ENCODE measurements at places on chromosomes 1 and 21. TPM values are rescaled to one million over a fixed set of nuclear protein-coding genes. Genes with fewer than 3 reads are reported as not detected.

GRCh38 chr1:25017436-25018109 is 87.5 kb upstream of the RUNX3 start:
- H3K27ac ChIP-seq, result peak overlapping the region; percentile 81
- H3K36me3 ChIP-seq, result peaks cover 4% of the 10 kb centered on the region
- DNase-seq, result no peak
- H3K4me1 ChIP-seq, result peaks cover 59% of the 10 kb centered on the region
- H3K4me3 ChIP-seq, result no peak overlapping the region
- no peaks in the 10 kb centered on the region for H3K27me3 ChIP-seq

DNA sequence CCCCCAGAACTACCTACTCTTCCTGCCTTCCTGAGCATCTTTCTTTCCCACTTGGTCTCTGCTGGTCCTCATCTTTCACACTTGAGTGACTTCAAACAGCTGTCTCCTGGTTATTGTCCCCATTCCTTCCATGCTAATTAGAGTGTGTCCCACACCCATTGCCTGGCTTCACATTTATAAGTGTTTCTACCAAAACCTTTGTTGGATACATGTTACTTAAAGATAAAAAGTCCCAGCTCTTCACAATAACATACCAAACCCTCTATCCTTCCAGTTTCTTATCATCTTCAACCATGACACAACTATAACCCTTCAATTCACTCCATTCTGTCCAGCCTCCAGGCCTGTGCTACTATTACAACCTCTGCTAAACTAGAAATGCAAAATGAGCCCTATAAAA is 41.0 kb downstream of the VCAM1 start:
- H3K36me3 ChIP-seq, result no peaks in the 10 kb centered on the region
- H3K27me3 ChIP-seq, result no peaks in the 10 kb centered on the region
- H3K4me1 ChIP-seq, result no peaks in the 10 kb centered on the region
- no peak overlapping the region for H3K4me3 ChIP-seq
- no peak for DNase-seq

- no peaks in the 10 kb centered on the region for H3K36me3 ChIP-seq
- no peak for DNase-seq
- no peak overlapping the region for H3K27ac ChIP-seq
Measured at GRCh38 chr1:242456726-242457269, 67.7 kb downstream of the PLD5 start.

- H3K36me3 ChIP-seq, result peaks cover 2% of the 10 kb centered on the region
- no peaks in the 10 kb centered on the region for H3K4me1 ChIP-seq
- H3K27ac ChIP-seq, result no peak overlapping the region
- no peaks in the 10 kb centered on the region for H3K27me3 ChIP-seq
- no peak overlapping the region for H3K4me3 ChIP-seq
Measured at GRCh38 chr1:233379869-233380438, 52.4 kb downstream of the MAP3K21 start.

DNA sequence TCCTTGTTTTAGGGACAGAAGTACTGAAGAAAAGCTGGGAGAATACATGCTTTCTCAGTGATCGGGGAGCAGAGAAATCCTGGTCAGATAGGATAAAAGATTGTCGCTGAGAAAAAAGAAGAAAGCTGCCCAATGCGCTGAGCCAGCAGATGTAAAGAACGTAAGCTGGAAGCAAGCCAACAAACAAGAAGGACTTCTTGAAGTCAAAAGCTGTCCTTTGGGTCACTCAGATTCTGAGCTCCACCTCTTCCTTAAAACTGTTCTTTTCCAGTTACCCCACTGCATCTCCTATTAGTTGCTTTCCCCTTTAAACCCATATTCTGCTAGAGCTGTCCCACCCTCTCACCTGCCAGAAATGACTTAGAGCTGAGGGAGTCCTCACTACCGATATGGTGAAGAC is 64.8 kb downstream of the GPR137B start:
- peaks cover 46% of the 10 kb centered on the region for H3K36me3 ChIP-seq
- no peak overlapping the region for H3K4me3 ChIP-seq
- no peaks in the 10 kb centered on the region for H3K4me1 ChIP-seq
- H3K27ac ChIP-seq, result no peak overlapping the region
- H3K27me3 ChIP-seq, result no peaks in the 10 kb centered on the region

DNA sequence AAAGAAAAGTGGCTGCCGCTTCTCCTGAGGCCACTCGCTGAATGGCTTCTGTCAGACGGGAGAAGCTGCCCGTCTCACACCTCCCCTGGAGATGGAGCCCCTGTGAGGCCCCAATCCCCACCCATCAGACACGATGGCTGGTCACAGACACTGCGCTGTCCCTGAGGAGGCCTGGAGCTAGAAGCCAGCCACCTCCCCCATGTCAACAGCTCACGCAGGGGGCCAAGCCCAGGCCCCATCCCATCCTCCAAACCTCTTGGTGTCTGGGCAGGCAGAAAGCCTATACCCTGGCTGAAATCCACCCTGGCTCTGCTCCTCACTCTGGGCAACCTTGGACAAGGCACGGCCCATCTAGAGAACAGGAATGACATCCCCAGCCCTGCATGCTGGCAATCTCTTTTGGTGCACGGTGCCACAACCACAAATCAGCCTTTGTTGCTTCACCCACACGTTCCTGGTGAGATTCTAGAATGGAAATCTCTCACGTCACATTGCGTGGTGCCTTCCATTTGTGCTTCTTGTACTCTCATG is 273.9 kb upstream of the VAMP3 start:
- no peaks in the 10 kb centered on the region for H3K4me1 ChIP-seq
- no peaks in the 10 kb centered on the region for H3K27me3 ChIP-seq
- H3K36me3 ChIP-seq, result no peaks in the 10 kb centered on the region
- no peak for DNase-seq
- H3K27ac ChIP-seq, result no peak overlapping the region

DNA sequence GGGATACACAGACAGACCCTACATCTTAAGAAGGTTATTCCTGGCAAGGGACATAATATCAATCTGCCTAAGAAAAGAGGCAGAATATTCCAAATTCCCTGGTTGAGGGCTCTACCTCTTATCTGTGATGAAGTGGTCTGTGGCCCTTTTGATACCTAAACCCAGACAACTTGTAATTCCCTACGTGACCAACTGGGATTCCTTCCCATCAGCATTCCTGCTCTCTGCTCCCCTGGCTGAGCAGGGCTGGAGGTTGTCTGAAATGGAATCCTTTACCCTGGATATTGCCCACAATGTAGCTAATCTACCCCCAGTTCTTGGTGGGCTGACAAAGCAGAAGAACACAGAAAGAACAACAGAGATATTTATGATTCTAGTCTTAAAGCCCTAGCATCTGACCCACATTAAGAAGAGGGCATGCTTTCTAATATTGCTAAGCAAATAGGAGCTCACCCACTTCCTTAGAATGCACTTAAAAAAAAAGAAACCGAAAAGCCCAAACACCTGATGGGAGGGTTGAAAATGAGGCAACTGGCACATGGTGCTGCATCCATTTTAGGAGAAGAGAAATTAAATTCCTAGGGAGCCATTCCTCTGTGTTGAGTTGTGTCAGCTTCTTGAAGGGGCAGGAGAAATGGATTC is 36.8 kb downstream of the GADD45A start:
- peaks cover 3% of the 10 kb centered on the region for H3K27me3 ChIP-seq
- peaks cover 4% of the 10 kb centered on the region for H3K4me1 ChIP-seq
- no peaks in the 10 kb centered on the region for H3K36me3 ChIP-seq
- H3K27ac ChIP-seq, result no peak overlapping the region
- DNase-seq, result no peak

GRCh38 chr1:218367118-218367517 is 22.0 kb downstream of the TGFB2 start:
- H3K4me3 ChIP-seq, result no peak overlapping the region
- no peak overlapping the region for H3K27ac ChIP-seq
- no peaks in the 10 kb centered on the region for H3K4me1 ChIP-seq
- DNase-seq, result no peak

The BATF3 gene
- 77.9 TPM for total RNA-seq

The ATP1A4 gene
- total RNA-seq, result not detected

Data from activated naive CD8-positive, alpha-beta T cell treated with anti-CD3 and anti-CD28 coated beads for 36 hours (primary cell).